Neural crest cell (in vitro differentiated cells): ENCODE measurements at places on chromosomes 2 and 18. TPM values are rescaled to one million over a fixed set of nuclear protein-coding genes. Genes with fewer than 3 reads are reported as not detected.
A peak's percentile ranks its signal among the peaks of the same experiment; 100 is the strongest.

DNA sequence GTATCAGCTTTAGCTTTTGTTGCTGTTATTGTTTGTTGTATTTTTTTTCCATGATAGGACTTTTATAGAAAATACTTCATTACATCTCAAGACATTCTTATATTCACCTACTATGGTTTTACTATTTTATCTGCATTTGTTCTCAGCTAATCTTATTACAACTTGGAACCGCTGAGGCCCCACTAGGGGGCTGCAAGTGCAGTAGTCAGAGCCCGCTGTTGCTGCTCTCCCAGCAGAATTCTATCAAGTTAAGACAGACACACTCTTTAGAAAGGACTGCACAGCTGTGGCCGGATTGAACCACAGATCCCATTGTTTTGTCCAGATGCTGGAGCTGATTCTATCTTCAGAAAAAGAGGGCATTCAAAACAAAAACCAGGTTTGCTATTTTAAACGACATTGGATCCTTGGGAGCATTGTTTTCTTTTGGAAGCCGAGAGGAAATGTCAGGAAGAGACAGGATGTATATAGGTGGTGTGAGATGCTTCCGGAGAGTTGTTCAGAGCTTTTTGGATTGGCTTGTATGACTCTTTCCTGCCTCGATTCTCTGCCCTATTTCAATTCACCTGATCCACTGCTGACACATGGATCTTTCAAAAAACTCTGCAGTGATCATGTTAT lies 105.7 kb upstream of the GAREM1 start:
- peak; percentile 34 for DNase-seq
- H3K27me3 ChIP-seq, result no peaks in the 10 kb centered on the region
- no peak overlapping the region for H3K27ac ChIP-seq
- H3K36me3 ChIP-seq, result no peaks in the 10 kb centered on the region
- no peak overlapping the region for H3K4me3 ChIP-seq
- peaks cover 5% of the 10 kb centered on the region for H3K4me1 ChIP-seq

Gene RAX
- not detected in 2 replicates for total RNA-seq

- H3K4me1 ChIP-seq, result no peaks in the 10 kb centered on the region
- no peak overlapping the region for H3K27ac ChIP-seq
- DNase-seq, result no peak
- no peaks in the 10 kb centered on the region for H3K27me3 ChIP-seq
- no peak overlapping the region for H3K4me3 ChIP-seq
Measured at GRCh38 chr18:51430538-51430937, 233.1 kb upstream of the MEX3C start.

DNA sequence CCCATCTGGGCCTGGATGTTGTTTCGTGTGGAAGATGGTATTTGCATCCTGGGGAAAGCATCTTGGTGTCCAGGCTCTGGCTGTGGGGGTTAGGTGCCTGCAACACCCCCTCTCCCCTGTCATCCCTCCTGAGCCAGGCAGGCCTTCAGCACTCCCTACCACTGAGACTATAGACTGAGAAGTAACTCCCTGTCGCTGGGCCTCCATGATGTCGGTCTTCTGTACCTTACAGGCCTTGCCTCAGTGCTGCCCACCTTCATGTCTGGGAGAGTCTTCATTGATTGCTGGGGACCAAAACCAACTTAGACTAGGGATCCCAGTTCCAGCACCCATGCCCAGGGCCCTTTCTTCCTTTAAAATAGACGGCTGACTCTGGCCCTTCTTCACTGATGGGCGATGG lies 33.1 kb upstream of the DNMT3A start:
- no peak overlapping the region for H3K27ac ChIP-seq
- H3K4me3 ChIP-seq, result no peak overlapping the region
- peaks cover 38% of the 10 kb centered on the region for H3K4me1 ChIP-seq
- H3K36me3 ChIP-seq, result peaks cover 11% of the 10 kb centered on the region
- no peaks in the 10 kb centered on the region for H3K27me3 ChIP-seq
